ENCODE measurements at places on chromosomes 5 and 9.

DNA sequence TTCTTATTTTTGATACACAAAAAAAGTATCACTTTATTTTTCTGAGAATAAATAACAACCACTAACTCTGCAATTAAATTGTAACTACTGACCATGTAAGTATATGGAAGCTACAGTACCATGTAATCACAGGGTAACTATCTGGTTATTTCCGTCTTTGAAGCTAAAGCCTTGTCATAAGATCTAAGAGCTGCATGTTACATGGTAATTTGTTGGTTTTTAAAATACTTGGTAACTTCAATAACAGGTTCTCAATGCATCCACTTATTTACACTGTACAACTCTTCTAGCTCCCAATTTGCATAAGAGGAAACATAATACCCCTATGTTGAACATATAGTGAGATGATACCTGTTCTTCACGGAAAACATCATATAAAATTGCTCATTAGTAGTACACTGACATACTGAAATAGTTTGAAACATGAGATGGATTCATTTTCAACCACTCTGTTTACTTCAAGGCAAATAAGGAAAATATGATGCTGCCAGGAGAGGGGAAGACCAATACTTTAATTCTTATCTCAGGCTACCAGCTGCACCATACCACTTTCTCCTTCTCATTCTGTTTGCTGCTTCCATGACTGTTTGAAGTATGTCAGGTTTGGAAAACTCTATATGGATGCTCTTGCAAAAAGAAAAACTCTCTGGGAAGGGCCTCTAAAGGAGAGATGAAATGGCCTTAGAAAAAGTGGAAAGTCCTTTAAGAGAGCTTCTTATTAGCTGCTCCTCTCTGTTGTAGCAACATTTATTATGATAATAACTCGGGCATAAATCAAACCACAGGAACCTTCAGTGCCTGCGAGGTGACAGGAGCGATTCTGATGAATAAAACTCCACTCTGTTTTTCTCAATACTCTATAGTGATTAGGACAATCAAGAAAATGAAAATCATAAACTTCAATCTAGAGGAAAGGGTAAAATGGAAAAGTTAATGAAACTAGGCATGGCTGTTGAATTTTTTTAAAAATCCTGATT is 150.2 kb downstream of the KIAA0825 start:
- no peak for DNase-seq

DNA sequence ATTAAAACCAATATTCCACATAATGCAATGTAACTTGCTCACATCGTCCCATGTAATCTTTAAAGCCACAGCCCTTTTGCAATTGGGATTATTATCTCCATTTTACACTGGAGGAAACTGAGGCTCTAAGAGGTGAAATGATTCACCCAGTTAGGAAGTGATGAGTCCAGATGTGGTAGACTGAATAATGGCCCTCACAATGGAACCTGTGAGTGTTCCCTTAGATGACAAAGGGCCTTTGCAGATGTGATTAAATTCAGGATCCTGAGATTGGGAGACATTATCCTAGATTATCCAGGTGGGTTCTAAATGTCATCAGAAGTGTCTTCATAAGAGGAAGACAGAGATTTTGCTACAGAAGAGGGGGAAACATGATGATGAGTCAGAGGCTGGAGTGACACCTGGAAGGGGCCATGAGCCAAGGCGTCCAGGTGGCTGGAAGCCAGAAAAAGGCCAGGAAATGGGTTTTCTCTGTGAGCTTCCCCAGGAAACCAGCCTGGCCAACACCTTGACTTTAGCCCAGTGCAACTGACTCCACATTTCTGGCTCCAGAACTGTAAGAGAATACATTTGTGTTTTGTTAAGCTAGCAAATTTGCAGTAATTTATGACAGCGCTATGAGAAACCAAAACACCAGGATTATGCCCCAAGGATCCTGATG is 139.1 kb downstream of the KCNIP1 start:
- no peak for DNase-seq

DNA sequence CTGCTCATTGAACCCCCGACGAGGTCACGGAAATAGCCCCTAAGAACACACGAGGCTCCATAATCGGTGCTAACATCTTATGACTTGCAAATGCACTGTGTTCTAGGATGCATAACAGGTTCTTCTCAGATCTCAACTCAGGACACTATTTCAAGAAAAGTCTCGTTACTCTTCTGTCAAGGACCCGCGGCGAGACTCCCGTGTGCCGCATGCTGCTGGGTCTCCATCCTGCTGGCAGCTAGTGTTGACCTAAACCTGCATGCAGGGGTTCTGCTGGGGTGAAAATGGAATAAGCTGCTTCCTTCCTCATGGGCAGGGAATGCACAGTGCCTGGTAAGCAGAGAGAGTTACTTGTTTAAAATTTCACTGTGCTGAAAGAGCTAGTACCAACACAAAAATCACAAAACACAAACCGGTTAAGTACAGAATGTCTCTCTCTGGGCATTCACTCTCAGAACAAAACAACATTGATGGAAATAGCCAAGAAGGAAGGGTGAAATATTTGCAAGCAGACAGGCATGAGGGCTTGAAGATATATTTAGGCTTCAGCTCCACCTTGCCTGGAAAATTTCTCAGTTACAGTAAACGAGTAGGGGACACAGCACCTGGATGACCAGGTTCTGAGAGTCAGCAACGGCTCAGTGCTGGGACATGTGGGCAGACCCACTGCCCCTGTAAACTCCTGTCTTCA is 416.5 kb downstream of the GADD45G start:
- no peak for DNase-seq

DNA sequence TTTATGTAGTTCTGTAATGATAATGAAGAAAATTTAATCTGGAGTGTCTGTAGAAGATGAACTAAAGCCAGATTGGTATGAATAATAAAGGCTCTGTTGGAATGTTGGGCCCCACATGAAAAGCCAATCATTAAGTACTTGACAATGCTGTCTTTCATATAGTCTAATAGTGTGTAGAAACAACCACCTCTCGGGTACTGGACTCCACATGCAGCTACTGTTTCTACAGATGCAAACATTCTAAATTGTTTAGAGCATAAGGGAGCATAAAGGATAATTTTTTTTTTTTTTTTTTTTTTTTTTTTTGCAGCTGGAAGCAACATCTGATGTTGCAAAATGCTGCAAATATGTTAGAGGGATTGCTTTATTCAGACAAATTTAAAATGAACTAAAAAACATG is 354.3 kb downstream of the KCTD16 start:
- no peak for DNase-seq
